ENCODE measurements at places on chromosomes 11 and 22.

- no peak for DNase-seq
These were observed 123.7 kb downstream of the MPPED2 start for GRCh38 chr11:30462421-30462820.

DNA sequence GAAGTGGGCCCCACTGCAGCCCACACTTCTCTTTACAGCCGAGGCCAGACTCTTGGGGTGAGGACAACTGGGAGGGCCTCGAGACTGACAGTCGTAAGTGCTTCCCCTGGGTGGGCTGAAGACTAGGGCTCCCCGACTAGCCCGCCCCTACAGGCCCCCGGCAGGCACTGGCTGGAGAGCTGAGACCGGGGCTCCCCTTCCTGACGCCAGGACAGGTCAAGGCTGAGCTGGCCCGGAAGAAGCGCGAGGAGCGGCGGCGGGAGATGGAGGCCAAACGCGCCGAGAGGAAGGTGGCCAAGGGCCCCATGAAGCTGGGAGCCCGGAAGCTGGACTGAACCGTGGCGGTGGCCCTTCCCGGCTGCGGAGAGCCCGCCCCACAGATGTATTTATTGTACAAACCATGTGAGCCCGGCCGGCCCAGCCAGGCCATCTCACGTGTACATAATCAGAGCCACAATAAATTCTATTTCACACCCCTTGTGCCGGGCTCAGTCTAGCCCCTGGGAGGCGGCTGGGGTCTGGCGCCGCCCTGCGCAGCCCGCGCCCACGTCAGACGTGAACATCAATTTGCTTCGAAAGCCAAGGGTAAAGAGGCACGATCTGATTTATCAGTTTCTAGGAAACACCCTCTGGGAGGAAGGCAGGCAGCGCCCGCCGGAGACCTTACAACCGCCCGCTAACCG is 13.5 kb downstream of the SCYL1 start:
- DNase-seq, result no peak

DNA sequence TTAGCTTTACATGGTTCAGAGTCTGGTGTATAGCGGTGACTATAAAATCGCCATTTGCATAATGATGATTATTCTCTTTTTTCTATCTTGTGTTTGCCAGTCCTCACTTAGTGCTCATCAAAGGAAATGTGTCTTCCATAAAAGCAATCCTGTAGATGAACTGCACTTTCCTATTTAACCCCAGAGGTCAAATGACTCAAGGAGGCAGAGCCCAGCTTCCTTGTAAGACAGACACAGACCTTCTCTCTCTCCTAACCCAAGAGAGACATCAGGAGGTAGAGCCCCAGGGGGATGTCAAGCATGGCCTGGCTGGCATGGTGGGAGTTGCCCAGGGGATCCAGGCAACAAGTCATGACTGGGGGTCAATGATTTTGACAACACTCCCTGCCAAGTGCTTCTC is 46.9 kb upstream of the CRTAM start:
- DNase-seq, result no peak

- DNase-seq, result no peak
These were observed 11.0 kb upstream of the CACNA1I start for GRCh38 chr22:39559456-39560105.

DNA sequence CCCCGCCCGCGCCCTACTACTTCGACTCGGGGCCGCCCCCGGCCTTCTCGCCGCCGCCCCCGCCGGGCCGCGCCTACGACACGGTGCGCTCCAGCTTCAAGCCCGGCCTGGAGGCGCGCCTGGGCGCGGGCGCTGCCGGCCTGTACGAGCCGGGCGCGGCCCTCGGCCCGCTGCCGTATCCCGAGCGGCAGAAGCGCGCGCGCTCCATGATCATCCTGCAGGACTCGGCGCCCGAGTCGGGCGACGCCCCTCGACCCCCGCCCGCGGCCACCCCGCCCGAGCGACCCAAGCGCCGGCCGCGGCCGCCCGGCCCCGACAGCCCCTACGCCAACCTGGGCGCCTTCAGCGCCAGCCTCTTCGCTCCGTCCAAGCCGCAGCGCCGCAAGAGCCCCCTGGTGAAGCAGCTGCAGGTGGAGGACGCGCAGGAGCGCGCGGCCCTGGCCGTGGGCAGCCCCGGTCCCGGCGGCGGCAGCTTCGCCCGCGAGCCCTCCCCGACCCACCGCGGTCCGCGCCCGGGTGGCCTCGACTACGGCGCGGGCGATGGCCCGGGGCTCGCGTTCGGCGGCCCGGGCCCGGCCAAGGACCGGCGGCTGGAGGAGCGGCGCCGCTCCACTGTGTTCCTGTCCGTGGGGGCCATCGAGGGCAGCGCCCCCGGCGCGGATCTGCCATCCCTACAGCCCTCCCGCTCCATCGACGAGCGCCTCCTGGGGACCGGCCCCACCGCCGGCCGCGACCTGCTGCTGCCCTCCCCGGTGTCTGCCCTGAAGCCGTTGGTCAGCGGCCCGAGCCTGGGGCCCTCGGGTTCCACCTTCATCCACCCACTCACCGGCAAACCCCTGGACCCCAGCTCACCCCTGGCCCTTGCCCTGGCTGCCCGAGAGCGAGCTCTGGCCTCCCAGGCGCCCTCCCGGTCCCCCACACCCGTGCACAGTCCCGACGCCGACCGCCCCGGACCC is 17.4 kb upstream of the ACR start:
- DNase-seq, result no peak

DNA sequence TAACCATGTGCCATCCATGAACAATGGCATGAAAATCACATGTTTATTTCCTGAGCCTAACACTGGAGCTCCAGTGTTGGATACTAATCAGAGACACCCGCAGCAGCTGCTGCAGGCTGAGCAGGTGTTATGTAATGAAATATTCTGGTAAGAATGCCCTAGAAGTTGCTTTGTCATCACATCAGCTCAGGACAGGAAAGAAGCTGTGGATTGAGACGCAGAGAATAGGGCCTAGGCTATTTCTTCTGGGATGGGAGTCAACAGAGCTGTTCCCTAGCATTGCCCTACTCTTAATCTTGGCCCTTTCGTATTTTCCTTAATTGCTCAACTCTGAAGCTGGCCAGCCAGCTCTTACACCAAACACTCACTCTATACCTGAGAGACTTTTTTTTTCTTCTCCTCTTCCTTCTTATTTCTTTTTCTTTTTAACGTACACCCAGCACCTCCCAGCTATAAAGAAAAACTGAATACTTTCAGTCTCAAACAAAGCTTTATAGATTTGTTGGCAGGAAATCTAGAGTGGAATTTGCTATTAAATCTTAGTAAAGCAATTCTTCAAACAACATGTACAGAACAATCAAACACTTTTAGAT is 31.9 kb downstream of the RASSF10 start:
- DNase-seq, result no peak

DNA sequence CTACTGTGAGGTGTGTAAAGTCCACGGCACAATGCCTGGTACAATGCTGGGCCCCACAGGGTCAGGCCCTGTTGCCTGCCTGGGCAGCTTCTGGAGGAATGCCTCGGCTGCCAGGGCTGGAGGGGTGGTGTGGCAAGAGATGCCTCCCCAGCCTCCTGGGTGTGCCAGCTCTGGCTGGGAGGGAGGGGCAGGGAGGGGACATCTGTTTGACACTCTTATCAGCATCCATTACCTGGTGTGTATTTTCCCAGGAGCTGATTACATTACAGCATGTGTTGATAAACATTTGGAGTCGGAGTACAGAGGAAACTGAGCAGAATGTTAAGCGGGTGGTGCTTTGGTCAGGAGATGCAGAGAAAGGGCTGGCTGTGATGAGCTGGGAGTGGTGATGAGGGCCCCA is 11.0 kb upstream of the NECTIN1 start:
- DNase-seq, result no peak

- no peak for DNase-seq
These were observed 134.2 kb downstream of the RBFOX2 start for GRCh38 chr22:35894464-35894878.

- no peak for DNase-seq
These were observed 24.1 kb upstream of the LRRC32 start for GRCh38 chr11:76694664-76695063.

DNA sequence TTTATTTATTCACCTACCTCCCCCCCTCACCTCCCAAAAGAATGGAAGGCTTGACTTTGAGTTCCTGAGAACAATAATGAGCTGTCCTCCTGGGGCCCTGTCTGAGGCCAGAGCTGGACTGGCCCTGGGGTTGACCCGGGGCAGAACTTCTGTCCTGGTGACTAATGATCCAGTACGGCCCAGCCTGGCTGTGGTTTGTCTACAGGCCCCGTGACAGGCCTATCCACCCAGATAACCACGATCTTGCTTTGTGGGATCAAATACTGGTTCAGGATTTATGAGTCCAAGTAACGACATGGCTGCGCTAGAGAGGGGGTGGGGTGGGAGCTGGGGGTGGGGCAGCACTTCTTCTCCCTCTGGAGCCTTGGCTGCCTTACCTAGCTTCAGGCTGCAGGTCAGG is 81.5 kb downstream of the WT1 start:
- no peak for DNase-seq
